Effector CD8-positive, alpha-beta T cell (primary cell): ENCODE measurements at places on chromosomes 1 and 21.

DNA sequence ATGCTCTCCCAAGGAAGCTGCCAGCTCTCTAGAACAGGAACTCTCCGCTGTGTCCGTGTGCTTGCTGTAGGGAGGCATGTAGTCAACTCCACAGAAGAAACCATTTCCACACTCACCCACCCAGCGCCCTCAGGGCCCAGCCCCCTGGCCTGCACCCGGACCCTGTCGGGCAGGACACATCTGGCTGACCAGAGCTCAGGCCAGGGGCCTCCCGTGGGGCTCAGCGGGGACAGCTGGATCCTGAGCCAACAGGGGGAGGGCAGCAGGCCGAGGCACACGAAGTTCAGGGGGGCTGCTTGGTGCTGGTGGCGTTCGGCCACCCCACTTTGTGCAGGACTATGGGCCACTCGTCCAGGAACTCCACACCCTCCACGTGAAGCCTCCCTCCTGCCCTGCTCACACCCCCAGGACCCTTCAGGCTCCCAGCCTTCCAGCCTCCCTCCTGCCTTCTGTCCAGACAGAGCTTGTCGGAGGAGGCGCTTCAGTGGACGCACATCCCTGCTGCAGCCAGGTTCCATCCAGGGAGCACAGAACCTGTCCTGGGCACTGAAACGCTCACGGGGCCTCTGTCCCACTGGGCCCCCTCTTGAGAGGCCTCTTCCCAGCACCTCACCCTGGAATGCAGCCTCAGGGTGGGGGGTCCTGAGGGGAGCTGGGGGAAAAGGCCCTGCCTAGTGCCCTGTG lies 15.0 kb upstream of the FAAP20 start:
- DNase-seq: no peak

DNA sequence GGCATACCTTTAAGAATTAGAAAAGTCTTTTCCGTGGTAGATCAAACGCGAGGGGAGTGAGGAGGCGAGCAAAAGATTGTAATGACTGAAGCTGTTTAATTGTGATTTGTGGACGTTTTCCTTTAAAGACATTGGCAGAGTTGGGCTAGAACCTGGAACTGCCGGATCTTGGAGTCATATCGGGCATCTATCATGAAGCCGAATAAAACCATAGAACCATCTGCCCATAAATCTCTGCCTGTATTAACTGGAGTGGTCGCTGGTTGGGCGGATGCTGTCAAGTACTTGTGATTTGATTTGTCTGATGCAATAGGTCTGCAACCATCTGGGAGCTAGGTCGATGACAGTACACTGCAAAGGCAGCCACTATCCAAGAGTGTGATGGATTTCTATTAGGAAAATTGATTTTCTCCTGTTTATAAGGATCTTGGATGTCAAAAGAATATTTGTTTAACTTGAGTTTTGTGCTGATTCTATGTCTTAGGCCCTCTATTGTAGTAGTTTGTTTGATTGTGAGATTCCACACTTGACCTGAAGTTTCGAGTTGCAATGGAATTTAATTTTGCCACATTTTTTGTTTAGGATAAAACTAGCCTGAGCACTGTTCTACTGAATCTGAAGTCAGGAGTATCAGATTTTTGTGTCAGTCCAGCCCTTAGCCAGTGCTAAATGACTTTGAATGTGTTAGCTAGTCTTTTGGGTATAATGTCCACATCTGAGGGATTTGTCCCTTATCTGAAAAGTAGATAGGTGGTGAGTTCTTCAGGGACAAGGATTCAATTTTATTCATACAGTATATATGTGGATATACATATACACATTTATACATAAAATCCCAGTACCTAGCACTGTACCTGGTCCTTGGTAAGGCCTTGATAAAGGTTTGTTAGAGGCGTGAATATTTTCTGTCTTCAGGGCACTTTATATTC lies 1.2 kb downstream of the SARS1 start:
- DNase-seq: no peak

- no peak for DNase-seq
Observed at GRCh38 chr1:54967372-54967771, 13.1 kb upstream of the TMEM61 start.

DNA sequence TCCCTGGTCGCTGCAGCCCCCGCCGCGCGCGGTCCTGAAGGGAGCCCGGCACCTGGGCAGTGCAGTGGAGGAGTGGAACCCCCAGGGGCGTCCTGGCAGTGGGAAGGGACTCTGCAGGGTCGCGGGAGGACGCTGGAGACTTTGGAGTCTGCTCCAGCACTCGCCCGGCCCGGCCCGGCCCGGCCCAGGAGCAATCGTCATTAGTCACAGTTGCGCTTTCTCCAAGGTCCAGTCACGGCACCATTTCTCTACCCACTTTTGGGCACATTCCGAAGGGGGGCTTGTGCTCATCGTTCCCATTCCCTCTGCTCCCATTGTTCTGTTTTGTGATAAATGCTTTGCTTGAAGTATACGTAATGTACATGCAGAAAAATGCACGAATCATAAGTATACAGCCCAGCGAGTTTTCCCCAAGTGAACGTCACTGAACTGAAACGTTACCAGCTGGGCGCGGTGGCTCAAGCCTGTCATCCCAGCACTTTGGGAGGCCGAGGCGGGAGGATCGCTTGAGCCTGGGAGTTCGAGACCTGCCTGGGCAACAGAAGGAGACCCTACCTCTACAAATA lies 999 bp downstream of the THAP3 start:
- no peak for DNase-seq

GRCh38 chr1:30911059-30911954 lies 2.7 kb upstream of the SDC3 start:
- DNase-seq: peak; percentile 13

GRCh38 chr21:32021319-32021994 lies 148.6 kb downstream of the HUNK start:
- DNase-seq: no peak

DNA sequence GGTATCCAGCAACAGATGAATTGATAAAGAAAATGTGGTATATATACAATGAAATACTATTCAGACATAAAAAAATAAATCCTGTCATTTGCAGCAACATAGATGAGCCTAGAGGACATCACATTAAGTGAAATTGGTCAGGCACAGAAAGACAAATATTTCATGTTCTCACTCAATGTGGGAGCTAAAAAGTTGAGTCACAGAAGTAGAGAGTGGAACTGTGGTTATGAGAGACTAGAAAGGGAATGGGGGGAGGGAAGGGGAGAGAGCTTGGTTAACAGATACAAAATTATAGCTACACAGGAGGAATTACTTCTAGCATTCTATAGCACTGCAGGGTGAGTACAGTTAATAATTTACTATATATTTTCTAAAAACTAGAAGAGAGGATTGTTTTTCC lies 37.1 kb upstream of the SERPINC1 start:
- no peak for DNase-seq

- no peak for DNase-seq
Observed at GRCh38 chr1:32276032-32276782, 15.7 kb upstream of the HDAC1 start.

DNA sequence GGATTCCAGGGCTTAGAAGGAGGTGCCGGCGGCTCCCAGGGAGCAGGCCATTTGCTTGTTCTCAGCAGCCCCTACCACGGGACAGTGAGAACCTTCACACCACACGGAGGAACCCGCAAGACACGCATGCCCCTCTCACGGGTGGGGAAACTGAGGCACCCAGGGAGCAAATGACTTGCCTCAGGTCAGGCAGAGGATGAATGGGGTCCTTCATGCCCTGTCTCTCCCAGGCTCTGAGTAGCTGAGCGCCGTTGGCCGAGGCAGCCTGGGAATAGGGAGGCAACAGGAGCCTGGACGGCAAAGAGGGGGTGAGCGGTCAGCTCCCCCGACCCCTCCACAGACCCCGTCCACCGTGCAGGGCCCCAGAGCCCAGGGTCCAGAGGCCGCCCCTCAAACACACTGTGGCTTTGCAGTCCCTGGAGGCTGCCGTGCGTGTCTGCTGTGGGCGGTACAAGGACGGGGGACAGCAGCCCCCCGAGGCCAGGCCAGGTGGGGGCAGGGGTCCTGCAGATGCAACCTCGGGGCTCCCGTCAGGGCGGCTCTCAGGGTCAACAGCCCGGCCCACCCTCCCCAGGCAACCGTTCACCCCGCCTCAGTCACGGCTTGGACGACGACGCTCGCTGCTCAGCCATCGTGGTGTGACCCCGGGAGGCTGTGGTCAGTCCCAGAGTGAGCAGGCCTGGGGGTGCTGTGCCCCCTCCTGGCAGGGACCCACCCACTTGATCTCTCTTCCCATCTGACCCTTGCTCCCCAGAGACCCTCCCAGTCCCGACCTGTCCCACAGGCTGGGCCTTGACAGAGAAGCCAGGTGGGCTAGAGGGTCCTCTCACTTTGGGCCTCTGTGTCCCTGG lies 15.8 kb upstream of the COL6A2 start:
- DNase-seq: no peak

DNA sequence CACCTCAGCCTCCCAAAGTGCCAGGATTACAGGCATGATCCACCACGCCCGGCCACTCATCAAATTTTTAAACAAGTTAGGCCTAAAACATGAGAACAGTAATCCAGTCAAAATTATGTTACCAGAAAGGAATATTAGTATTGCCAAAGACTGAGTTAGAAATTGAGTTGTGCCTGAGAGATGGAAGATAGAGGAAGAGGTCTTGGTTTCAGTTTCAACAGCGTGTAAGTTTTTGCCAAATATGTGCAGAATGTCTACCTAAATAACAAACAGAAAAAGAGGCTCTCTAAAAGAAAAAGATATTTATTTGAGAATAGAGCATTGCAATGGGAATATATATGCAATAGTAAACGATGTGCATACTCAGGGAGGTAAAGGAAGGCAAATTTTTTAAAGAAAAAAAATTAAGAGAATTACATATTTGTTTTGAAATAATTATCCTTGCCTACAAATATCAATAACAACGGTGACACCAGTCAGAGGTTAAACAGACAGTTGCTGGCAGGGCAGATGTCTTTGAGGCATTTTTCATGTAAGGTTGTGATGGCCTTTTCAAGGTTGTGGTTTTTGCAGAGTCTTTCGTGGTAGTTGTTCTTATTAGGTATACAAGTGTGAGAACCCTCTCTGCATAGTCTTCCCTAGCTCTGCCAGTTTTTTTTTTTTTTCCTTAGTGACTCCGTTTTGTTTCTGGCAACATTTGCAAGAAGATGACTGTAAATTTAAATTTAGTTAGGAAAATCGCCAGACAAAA lies 2.2 kb upstream of the CD1B start:
- no peak for DNase-seq

GRCh38 chr1:8905582-8906191 lies 27.2 kb upstream of the ENO1 start:
- DNase-seq: no peak

- DNase-seq: no peak
Observed at GRCh38 chr1:24516506-24516905, 13.9 kb downstream of the RCAN3 start.

GRCh38 chr1:228157729-228158126 lies 7.9 kb upstream of the IBA57 start:
- no peak for DNase-seq

DNA sequence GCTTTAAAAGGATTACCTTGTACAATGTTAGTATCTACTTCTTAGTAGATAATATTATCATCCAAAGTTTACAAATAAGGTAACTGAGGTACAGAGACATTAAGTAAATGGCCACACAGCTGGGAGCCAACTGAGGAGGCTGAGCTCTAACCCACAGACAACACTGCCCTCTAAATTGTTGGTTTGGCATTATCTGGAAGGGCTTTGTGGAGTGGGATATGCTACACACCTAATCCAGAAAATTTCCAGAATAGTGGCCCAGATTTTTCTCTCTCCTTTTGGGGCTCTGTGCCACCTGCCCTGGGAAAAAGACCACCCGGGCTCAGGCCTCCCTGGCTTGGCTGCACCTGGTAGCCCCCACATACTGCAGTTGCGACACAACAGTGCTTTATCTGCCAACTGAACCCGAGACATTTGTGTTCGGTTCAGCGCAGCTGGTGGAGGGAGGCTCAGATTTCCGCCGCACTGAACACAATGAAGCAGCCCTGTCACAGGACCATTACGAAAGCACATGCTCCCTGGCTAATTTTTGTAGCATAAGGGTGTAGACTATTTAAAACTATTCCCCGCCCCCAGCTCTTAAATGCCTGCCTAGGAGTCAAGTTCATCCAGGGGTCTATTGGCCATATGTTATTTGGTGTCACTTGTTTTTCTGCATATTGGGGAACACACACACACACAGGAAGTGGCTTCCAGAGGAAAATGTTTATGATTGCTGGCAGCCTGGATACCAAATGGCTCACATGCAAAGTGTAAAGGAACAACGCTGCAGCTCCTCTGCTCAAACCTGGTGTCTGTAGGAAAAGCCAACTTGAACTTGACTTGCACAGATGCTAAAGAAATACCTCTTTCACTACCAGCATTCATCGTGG lies 92.3 kb upstream of the ESRRG start:
- no peak for DNase-seq

DNA sequence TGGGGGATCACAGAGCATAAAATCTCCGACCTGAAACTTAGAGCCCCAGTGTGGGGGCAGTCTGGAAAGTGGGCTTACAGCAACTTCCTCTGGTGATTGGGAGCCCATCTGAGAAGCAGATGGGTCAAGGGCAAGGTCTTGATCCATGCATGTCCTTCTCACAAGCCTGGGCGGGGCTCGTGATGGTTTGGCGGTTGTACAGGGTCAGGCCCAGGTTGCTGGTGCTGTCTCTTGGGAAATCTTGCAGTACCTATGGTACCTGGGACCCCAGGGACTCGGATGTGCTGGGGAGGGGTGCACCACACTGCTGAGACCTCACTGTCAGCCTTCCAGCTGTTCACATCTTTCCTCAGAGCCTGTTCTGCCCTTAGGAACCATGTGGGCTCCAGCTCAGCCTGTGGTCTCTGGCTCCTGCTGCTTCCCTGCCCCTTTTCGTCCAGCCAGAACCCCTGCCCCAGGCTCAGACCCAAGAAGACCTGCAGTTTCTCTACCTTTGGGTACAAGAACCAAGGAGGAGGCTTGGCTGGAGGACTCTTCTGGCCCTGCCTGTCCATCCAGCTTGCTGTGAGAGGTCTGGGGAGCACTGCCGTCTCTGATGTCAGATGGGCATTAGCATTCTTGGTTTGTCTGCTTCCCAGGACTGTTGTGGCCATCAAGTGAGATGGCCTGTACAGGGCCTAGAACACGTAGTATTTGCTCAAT lies 24.5 kb downstream of the WNT4 start:
- DNase-seq: no peak

- DNase-seq: no peak
Observed at GRCh38 chr1:206717674-206717989, 32.9 kb downstream of the MAPKAPK2 start.

DNA sequence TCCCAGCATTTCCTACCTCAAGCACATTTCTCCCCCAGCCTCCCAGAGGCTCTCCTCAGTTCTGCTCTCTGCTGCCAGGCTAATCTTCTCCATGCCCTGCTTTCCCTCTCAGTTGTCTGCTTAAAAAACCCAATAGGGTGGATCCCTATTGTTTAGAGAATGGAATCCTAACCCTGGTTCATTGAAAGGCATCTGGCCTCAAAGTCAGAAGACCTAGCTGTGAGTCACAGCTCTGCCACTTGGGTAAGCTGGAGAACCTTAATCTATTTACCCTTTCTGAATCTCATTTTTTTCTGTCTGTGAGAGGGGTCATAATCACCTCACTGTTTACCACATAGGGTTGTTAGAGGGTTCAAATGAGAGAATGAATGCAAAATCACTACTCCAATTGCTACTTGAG lies 12.5 kb upstream of the MYOC start:
- no peak for DNase-seq
